A549 treated with CpdA at 1 μM for 4 hours (cell line): ENCODE measurements at places on chromosomes 4 and X. TPM values are rescaled to one million over a fixed set of nuclear protein-coding genes. Genes with fewer than 3 reads are reported as not detected.

XKRX gene
- total RNA-seq = 0.16 to 0.30 TPM (median 0.26 TPM) in 5 replicates

UNC5C gene
- 0.01 TPM in 2 of 5 replicates, not detected in the others for total RNA-seq

EVC gene
- 9.0 to 14.6 TPM (median 12.1 TPM) in 5 replicates for total RNA-seq

TXK gene
- 0.14 to 0.34 TPM (median 0.16 TPM) in 5 replicates for total RNA-seq

PPEF2 gene
- total RNA-seq = not detected in 5 replicates
